ENCODE measurements at places on chromosomes 2 and 18.

GRCh38 chr2:33897741-33898140, 298.6 kb upstream of the FAM98A start:
- no peak for DNase-seq

- DNase-seq = no peak
These were observed 51.2 kb downstream of the MAP3K20 start for GRCh38 chr2:173126819-173127218.

GRCh38 chr2:1234731-1235308, 178.4 kb upstream of the TPO start:
- no peak for DNase-seq

DNA sequence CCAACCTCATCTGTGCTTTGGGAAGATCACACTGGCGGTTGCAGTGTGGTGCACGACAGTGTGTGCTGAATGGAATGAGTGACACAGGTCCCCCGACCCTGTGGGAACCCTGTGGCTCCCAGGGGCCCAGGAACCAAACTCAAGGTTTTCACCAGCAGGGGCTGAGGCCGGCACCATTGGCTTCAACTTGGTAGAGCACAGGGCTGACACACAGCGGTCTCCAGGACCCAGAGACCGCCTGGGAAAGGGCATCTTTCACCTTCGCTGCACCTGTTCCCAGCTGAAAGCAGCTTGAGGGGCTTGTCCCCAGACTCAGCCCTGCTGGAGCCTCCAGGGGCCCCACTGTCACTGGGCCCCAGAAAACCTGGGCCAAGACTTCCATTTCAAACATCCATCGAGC, 59.0 kb upstream of the ODC1 start:
- no peak for DNase-seq

DNA sequence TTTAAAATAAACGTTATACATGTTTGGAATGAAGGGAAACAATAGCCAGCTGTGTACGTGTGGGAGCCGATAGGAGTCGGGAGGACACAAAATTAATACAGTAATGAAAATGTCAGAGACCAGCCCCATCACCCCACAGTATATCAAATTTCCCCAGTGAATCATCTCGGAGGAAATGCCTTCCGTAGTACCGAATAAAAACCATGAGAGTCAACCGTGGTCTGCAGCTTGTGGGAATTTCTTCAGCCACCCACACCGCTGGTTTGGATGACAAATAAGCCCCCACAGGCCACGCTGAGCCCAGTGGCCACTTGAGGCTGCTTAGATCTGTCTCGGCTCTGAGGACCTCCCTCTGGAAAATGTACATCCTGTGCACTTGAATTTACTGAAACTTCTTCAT, 133.7 kb downstream of the COL6A3 start:
- DNase-seq = no peak

DNA sequence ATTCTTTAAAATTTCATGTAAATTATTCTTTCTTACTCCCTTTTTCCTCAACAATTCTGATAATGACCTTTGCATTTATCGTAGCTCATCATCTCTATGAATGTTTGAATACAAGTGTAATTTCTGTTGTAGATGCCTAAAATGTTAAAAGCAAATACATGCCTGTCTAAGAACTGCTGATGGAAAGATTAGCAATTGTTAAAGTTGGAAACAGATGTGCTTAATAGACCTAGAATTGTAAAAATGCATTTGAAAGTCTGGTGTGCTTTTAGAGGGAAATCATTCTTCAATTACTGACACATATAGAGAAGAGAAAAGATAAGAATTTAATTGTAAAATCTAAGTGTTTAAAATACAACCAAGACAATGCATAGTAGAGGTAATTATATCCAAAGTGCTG, 50.4 kb downstream of the CCDC102B start:
- DNase-seq = no peak

GRCh38 chr2:150247481-150247880, 240.0 kb downstream of the RND3 start:
- DNase-seq = no peak

- no peak for DNase-seq
These were observed 33.3 kb upstream of the NCK2 start for GRCh38 chr2:105711394-105711793.

DNA sequence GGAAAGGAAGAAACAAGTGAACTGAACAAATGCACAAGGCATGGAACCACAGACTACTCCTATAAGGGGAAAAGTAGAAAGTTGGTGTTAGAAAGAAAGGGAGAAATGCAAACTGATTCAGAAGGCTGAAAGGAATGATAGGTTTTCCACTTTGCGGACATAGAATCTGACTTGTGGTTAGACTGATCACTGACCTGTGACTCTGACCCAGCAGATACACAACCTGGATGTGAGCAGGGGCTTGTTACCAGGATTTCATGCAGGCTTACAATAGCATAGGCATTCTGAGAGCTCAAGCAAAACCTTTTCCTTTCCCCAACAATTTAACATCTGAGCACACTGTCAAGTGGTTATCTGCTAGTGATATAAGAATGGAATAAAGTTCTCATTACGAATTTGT, 237.0 kb upstream of the CDH20 start:
- no peak for DNase-seq

DNA sequence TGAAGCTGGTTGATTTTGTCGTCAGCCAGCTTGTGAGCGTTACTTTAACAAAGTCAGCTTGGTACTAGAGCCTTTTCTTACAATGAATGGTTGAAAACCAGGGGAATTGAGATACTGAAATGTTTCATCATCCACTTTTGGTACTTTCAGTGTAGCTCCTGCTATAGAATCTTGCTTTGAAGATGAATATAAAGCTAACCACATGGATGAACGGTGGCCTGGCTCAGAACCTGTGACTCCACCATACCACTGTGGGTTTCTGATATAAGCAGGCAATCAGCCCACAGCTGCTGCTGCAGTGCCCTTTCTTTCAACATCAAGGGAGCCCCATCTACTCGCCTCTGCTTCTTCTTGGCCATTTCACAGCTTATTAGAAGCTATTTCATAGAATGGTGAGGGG, 53.2 kb upstream of the GPR45 start:
- DNase-seq = no peak

- DNase-seq = no peak
These were observed 129.7 kb downstream of the TDRD15 start for GRCh38 chr2:21253311-21254027.

DNA sequence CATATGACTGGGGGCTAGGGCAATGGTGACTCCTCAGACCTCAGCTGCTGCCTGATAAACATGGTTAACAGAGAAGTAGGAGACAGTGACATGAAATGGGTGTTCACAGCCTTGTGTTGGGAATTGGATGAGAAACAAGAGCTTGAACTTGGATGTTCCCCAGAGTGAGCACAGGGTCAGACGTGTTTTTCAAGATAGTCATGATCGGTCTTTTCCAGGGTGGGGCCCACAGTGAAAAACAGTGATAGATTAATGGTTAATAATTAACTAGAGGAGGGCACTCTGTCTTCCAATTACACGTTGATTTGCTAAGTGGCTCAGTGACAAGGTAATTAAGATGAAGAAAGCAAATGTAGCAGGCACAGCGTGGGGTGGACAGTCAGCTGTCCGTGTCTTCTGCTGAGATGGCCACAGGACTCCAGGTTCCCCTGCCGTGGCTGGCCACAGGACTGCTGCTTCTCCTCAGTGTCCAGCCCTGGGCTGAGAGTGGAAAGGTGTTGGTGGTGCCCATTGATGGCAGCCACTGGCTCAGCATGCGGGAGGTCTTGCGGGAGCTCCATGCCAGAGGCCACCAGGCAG, at the start of gene UGT1A3:
Gene UGT1A3, plus strand, starts transcription at position 320 of the 579 bp plus-strand sequence. Its CDS starts 85 bp downstream, at position 405.
- DNase-seq = no peak

- no peak for DNase-seq
These were observed 105.7 kb downstream of the RDH14 start for GRCh38 chr2:18454692-18455235.

- no peak for DNase-seq
These were observed 105.9 kb upstream of the ID2 start for GRCh38 chr2:8575834-8576423.

GRCh38 chr2:74499267-74499939, at the start of gene LBX2:
Gene LBX2, minus strand, starts transcription at chr2:74499603. Its CDS starts 66 bp downstream, at chr2:74499537.
- no peak for DNase-seq

DNA sequence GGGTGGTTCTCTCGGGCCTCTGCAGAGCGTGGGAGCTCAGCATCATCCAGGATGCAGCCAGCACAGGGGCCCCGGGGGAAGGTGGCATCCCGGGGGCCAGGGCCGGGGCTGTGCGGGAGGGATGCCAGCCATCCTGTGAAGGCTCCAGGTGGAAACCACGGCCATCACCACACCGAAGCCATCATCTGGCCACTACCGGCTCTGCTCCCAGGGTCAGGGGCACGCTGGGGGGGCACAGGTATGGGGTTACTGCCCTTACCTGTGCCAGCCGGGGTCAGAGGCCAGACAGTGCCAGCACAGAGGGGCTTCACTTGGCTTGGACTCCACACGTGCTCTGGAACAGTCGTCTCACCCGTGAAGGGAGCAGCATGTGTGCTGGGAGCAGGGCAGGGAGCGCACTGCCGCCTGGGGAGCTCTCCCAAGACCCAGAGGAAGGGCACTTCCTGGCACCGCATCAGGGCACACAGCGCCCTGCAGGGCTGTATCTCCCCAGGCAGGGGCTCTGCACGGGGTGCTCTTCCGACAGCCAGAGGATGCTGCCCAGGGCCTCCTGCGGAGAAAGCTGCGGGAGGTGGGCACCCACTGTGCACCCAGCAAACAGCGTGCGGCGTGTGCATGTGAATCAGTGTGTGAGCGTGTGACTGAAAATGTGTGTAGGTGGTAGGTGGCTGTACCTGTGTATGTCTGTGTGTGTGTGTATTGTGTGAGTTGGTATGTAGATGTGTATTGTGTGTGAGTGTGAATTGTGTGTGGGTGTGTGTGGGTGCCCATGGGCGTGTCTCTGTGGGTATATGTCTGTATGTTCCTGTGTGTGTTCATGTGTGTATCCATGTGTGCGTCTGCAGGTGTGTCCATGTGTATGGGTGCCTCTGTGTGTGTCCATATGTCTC, 75.0 kb downstream of the PTGR3 start:
- DNase-seq = no peak

- DNase-seq = no peak
These were observed 76.0 kb upstream of the PELI1 start for GRCh38 chr2:64220265-64220664.

GRCh38 chr18:32072321-32072720, 19.4 kb upstream of the RNF138 start:
- DNase-seq = no peak

DNA sequence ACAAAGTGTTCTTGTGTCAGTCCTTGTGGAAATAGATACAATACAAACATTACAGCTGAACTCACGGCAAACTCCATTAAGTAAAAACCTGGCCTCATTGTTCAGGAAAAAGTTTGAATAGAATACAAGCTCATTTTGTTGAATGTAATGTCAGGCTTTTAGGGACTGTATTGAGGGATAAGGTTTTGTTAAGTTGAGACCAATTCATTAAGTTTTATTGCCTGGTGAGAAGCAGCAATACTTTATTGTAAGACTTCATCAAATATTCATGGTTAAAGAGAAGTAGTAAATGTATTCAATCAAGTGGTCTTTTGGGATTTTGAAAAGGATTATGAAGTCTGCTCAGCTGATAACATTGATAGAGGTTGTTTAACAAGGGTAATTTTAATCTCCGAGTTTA, 35.4 kb upstream of the METAP1D start:
- no peak for DNase-seq

GRCh38 chr2:79971807-79972206, 332.7 kb downstream of the LRRTM1 start:
- DNase-seq = no peak

DNA sequence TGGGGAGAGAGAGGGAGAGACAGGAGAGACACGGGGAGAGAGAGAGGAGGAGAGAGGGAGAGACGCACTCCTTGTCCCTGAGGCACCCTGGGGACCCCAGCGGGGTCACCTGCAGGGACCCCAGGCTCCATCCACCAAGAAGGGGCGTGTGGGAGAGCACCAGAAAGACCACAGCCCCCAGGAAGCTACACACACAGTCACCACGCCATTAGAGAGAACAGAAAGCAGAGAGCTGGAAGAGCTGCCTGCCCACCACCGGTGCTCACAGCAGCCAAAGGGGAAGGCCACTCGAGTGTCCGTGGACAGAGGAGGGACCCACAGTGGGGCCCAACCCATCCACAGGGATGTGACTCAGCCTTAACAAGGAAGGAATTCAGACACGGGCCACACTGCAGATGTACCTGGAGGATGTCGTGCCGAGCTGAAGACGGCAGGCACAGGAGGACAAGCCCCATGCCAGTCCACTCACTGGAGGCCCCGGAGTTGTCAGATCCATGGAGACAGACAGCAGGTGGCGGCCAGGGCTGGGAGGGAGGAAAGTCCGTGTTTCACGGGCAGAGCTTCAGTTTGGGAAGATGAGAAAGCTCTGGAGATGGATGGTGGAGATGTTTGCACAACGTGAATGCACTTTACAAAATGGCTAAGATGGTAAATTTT, 11.5 kb upstream of the NFATC1 start:
- no peak for DNase-seq

DNA sequence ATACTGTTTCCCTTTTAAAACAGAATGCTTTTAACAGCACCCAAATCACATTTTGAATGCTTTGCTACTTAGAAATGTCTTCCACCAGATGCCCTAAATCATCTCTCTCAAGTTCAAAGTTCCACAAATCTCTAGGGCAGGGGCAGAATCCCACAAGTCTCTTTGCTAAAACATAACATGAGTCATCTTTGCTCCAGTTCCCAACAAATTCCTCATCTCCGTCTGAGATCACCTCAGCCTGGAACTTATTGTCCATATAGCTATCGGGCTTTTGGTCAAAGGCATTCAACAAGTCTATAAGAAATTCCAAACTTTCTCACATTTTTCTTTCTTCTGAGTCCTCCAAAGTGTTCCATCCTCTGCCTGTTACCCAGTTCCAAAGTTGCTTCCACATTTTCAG, 1374.5 kb upstream of the NXPH2 start:
- DNase-seq = no peak

DNA sequence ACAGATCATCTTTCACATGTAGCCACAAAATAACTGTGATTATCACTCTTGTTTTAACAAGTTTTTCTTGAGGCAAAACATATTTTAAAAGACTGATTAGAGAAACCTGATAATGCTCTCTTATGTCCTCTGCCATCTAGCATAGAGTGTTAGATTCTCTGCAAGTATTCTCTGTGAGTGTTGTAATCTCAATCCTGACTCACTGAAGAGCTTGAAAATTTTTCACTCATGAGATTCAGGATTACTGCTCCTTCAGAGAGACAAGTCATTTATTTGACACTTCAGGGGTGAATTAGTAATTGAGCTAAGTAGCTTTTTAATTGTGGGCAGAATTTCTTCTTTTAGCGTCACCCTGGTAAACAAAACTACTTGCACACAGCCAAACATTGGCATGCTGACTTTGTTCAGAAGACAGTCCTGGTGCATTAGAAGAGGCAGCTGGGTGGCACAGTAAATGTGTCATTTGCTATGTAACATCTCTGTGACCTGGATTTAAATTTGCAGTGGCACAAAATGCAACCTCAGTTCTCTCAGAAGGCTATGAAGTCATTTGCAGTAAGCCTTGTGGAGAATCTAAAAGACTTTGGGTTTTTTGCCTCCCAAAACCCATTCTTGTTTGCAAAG, 172.9 kb downstream of the LRP1B start:
- DNase-seq = no peak

DNA sequence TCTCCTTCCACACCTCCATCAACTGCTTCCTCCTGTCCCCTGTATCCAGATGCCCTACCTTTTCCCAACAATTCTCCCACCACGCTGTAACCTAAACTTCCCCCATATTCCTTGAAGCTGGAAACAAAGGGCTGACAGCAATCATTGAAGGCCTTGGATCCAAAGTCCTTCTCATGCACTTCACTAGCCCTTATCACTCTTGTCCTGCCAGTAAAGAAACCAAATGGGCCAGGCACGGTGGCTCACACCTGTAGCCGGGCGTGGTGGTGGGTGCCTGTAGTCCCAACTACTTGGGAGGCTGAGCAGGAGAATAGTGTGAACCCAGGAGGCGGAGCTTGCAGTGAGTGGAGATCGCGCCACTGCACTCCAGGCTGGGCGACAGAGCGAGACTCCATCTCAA, 11.9 kb upstream of the ADNP2 start:
- DNase-seq = no peak

Measured in NCI-H187 treated with DMSO at 0.1 percent for 48 hours (cell line).